Naive B cell (primary cell): ENCODE measurements at places on chromosomes 1 and 21.
A peak's percentile ranks its signal among the peaks of the same experiment; 100 is the strongest.

DNA sequence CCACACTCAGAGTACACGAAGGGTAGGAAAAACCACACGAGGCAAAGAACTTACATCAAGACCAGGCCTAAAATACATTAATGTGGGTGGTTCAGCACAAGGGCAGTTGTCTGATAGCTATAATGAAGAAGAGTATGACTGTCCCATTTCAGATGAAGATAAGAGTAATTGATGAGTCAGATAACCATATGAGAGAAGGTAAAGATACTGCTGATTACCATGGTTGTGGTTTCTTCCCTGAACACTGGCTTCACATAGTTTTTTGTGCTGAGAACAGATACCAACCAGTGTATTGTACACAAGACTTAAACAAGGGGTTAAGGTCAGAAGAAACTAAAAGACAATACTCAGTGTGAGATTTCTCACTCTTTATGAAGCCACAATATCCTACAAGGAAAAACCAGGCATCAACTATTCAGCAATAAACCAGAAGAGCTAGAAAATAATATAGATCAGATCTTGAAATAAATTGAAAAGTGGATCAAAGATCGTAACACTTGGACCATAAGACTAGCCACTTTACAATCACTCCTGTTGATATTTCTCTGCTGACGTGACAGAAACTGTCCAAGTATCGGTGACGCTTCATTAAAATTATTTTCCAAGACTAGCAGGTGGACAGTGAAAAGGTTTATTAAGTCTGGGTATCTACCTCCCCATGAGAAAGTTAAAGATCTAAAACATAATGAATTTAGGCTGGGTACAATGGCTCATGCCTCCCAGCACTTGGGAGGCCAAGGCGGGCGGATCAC is 28.6 kb downstream of the PUM1 start:
- H3K27me3 ChIP-seq = no peaks in the 10 kb centered on the region
- H3K27ac ChIP-seq = no peak overlapping the region
- peaks cover 11% of the 10 kb centered on the region for H3K36me3 ChIP-seq
- no peak for DNase-seq
- no peak overlapping the region for H3K4me3 ChIP-seq

DNA sequence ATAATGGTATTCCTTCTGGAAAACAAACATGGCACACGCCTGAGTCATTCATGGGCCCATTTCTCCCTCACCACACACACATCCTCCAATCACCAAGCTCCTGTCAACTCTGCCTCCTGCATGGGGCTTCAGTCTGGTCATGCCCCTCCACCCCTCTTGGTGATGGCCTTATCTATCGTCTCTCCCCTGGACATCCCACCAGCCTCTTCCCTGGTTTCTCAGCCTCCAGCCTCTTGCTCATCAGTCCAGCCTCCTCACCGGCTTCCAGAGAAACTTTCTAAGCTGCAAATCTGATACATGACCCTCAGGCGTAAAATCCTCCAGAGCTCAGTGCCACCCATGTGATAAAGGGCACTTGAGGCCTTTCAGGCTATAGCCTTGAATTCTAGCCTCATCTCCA is 243.9 kb downstream of the FOXD2 start:
- H3K27me3 ChIP-seq = peaks cover 7% of the 10 kb centered on the region
- H3K4me1 ChIP-seq = no peaks in the 10 kb centered on the region
- no peak for DNase-seq
- no peak overlapping the region for H3K4me3 ChIP-seq
- H3K27ac ChIP-seq = no peak overlapping the region

- peaks cover 27% of the 10 kb centered on the region for H3K4me1 ChIP-seq
- no peaks in the 10 kb centered on the region for H3K36me3 ChIP-seq
- no peak for DNase-seq
Measured at GRCh38 chr1:235124665-235125064, 4.0 kb downstream of the TOMM20 start.

DNA sequence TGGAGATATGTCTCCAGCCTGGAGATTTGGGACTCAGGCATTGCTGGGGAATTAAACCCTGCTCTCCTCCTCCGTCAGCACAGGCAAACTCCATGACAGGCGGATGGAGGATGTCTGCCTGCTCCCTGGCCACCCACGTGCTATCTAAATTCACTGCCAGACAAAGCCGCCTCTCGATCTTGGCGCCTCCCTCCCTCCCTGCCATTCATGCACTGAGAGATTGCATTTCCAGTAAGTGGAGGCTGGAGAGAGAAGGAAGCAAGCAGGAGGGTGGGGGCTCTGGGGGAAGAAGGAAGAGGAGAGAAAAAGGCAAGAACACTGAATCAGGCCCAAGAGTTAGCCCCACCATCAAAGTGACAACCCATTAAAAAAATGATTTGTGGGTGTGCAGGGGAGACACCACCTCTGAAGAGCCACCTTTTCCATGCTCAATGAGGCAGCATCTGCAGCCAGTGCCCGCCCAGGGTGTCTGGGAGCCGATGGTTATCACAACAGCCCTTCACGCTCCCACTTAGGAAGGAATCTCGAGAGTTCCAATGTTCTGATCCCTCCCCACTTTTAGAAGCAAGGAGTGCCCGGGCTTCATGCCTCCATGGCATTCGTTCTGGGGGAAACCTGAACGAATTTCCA is 183.0 kb downstream of the HIVEP3 start:
- H3K27ac ChIP-seq = peak overlapping the region; percentile 76
- H3K27me3 ChIP-seq = no peaks in the 10 kb centered on the region
- peaks cover 53% of the 10 kb centered on the region for H3K4me1 ChIP-seq

- no peaks in the 10 kb centered on the region for H3K36me3 ChIP-seq
- H3K27ac ChIP-seq = no peak overlapping the region
- no peak overlapping the region for H3K4me3 ChIP-seq
- no peaks in the 10 kb centered on the region for H3K4me1 ChIP-seq
- no peak for DNase-seq
Measured at GRCh38 chr1:164592634-164593033, 33.6 kb downstream of the PBX1 start.

DNA sequence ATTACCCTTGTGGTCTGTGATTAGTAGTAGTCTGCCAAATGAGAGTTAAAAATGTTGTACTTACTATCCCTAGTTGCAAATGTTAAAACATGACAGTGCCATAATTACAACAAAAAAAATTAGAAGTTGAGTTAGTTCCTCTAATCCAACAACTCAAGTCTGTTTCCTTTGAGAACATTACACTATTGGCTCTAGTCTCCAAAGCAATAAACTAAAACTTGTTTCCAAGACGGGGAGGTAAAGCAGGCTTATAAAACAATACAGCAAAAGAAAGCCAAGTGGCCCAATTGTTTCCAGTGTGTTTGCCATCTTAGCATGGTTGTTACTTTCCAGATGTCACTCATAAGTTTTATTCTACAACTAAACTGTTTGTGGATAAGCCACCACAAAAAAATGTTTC is 11.6 kb downstream of the KYAT3 start:
- H3K4me3 ChIP-seq = no peak overlapping the region
- H3K27me3 ChIP-seq = no peaks in the 10 kb centered on the region
- H3K4me1 ChIP-seq = peaks cover 41% of the 10 kb centered on the region
- peaks cover 13% of the 10 kb centered on the region for H3K36me3 ChIP-seq
- DNase-seq = no peak

DNA sequence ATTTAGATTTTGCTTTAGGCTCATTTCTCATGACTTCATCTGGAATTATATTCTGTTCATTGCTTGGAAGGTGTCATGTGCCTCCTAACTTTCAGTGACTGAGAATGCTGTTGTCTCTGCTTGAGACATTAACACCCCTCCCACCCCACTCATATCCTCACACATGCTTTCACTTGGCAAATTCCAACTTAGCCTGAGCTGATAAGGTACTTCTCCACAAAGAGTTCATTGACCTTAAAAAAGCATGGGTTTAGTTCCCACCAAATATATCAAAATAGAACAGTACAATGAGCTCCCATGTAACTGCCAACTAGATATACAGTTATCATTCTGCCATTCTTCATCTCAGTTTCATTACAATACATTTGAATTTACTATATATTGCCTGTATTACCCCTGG is 576.5 kb upstream of the ADGRL2 start:
- H3K4me3 ChIP-seq = no peak overlapping the region
- DNase-seq = no peak
- H3K27me3 ChIP-seq = no peaks in the 10 kb centered on the region

- H3K4me1 ChIP-seq = no peaks in the 10 kb centered on the region
- no peak overlapping the region for H3K27ac ChIP-seq
- H3K36me3 ChIP-seq = peaks cover 8% of the 10 kb centered on the region
- DNase-seq = no peak
Measured at GRCh38 chr1:232943679-232944252, 6.6 kb upstream of the NTPCR start.

GRCh38 chr1:215488850-215489249 is 78.3 kb upstream of the KCTD3 start:
- no peaks in the 10 kb centered on the region for H3K4me1 ChIP-seq
- no peak overlapping the region for H3K4me3 ChIP-seq
- H3K27me3 ChIP-seq = no peaks in the 10 kb centered on the region
- no peaks in the 10 kb centered on the region for H3K36me3 ChIP-seq
- DNase-seq = no peak
- no peak overlapping the region for H3K27ac ChIP-seq

- DNase-seq = no peak
- no peaks in the 10 kb centered on the region for H3K36me3 ChIP-seq
- no peak overlapping the region for H3K4me3 ChIP-seq
Measured at GRCh38 chr1:204972426-204972825, 70.6 kb upstream of the CNTN2 start.

GRCh38 chr1:44679468-44679867 is 5.0 kb downstream of the ARMH1 start:
- H3K27ac ChIP-seq = no peak overlapping the region
- H3K27me3 ChIP-seq = no peaks in the 10 kb centered on the region
- peaks cover 11% of the 10 kb centered on the region for H3K4me1 ChIP-seq
- H3K4me3 ChIP-seq = no peak overlapping the region

- H3K27me3 ChIP-seq = peaks cover 26% of the 10 kb centered on the region
- H3K4me1 ChIP-seq = no peaks in the 10 kb centered on the region
- no peak overlapping the region for H3K4me3 ChIP-seq
- DNase-seq = no peak
- H3K27ac ChIP-seq = no peak overlapping the region
Measured at GRCh38 chr1:158002022-158002630, 8.7 kb downstream of the KIRREL1 start.

- no peaks in the 10 kb centered on the region for H3K27me3 ChIP-seq
- DNase-seq = peak; percentile 20
- H3K36me3 ChIP-seq = no peaks in the 10 kb centered on the region
- H3K4me1 ChIP-seq = peaks cover 17% of the 10 kb centered on the region
Measured at GRCh38 chr1:243452092-243452491, 196.3 kb downstream of the SDCCAG8 start.

GRCh38 chr1:110424699-110425611 is 17.5 kb upstream of the LAMTOR5 start:
- no peak for DNase-seq
- no peaks in the 10 kb centered on the region for H3K36me3 ChIP-seq
- peaks cover 11% of the 10 kb centered on the region for H3K27me3 ChIP-seq
- no peak overlapping the region for H3K4me3 ChIP-seq
- no peaks in the 10 kb centered on the region for H3K4me1 ChIP-seq
- no peak overlapping the region for H3K27ac ChIP-seq

DNA sequence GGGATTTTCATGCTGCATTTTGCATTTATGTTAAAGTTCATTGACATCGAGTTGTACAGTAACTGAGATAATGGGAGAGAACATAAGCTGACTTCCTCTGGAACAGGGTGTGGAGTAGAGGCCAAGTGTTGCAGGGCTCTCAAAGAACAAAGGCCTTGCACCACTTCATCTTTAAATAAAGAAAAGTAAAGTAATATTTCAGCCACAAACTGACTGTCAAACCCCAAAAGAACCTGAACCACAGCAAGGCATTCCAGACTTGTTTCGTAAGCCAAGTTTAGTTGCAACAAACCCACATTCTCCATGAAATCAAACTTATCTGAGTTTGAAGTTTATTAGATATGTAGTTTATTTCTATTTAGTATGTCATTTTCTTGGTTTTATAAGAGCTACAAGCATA is 19.1 kb upstream of the HMGCS2 start:
- no peak overlapping the region for H3K27ac ChIP-seq
- no peak overlapping the region for H3K4me3 ChIP-seq
- H3K4me1 ChIP-seq = no peaks in the 10 kb centered on the region
- H3K27me3 ChIP-seq = peaks cover 4% of the 10 kb centered on the region

DNA sequence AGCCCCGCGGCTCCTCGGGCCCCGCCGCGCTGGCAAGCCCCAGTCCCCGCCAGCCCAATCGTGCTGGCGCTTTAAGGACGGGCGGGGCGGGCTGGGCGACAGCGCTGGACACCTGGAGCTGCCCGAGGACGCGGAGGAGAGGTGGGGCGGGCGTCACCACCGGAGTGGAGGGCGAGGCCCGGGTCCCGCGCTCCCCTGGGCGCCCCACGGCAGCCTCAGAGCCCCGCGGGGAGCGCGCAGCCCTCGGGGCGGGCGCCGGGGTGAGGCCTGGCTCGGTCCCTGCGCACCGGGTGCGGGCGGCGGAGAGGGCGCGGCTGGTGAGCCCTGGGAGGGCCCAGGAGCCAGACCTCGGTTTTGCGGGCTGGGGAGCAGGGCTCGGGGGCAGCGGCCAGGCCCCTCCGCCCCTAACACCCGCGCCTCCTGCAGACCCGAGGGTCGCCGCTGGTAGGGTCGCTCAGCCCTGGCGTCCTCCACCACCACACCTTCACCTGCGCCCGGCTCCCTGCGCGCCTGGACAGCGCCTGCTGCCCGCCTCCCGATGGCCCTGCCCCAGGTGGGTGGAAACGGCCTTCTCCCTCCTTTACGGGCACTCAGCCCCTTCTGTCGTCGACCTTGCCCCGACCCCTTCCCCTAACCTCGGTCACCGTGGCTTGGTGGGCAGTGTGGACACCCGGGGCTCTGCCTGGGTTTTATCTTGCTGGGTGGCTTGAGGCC is at the start of gene TMEM61:
TSS of gene TMEM61 (plus strand) at position 101 of the 714 bp plus-strand sequence. CDS start at position 539, 438 bp downstream.
- no peak within 1 kb of the TSS for H3K4me3 ChIP-seq
- DNase-seq = no peak
- H3K36me3 ChIP-seq = no peaks in the 10 kb centered on the region
- no peak within 1 kb of the TSS for H3K27ac ChIP-seq
- H3K27me3 ChIP-seq = peaks cover 48% of the 10 kb centered on the region
- no peaks in the 10 kb centered on the region for H3K4me1 ChIP-seq

DNA sequence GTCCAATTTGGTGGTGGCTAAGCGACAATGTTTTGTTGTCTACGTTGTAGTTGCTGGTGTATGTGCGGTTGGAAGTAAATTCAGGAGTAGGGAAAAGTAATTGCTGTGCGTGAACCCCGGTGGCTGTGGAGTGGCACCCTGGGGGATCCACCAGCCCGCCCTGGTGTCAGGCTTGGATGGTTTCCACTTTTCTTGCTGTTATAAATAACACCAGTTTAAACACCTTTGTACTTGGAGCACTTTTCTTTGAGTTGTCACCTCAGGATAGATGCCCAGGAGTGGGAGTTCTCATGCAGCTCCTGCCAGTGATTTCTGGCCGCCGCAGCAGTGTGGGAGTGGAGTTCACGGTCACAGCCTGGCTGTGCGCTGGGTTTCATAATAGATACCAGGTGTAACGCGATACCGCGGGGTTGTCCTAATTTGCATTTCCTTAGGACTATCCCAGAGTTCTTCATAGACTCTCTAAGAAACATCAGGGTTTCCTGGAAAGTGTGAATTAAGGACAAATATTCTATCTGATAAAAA is 12.8 kb upstream of the TMEM200B start:
- H3K4me1 ChIP-seq = peaks cover 3% of the 10 kb centered on the region
- no peak for DNase-seq
- no peaks in the 10 kb centered on the region for H3K36me3 ChIP-seq
- H3K4me3 ChIP-seq = no peak overlapping the region
- H3K27ac ChIP-seq = no peak overlapping the region
